Heart left ventricle (tissue), 16 donors: ENCODE measurements at places on chromosomes 13 and 19. TPM values are rescaled to one million over a fixed set of nuclear protein-coding genes. Genes with fewer than 3 reads are reported as not detected.

Gene ZNF345
- 0.64 TPM for total RNA-seq

Gene GSX1
- total RNA-seq = not detected

Gene AKT2
- 112 TPM for total RNA-seq

Gene LYPD3
- total RNA-seq = 0.59 TPM

Gene GIPC3
- 2.1 TPM for total RNA-seq

Gene EPSTI1
- 5.5 TPM for total RNA-seq

Gene TMPRSS9
- 0.09 TPM for total RNA-seq

Gene DIAPH3
- 2.9 TPM for total RNA-seq
